SW480 (cell line): ENCODE measurements at places on chromosomes 11 and 22.
A peak's percentile ranks its signal among the peaks of the same experiment; 100 is the strongest.

- no peak for DNase-seq
These were observed 7.3 kb downstream of the RSF1 start for GRCh38 chr11:77813256-77813655.

GRCh38 chr22:45083659-45084305 is 74.0 kb upstream of the PHF21B start:
- no peak for DNase-seq

DNA sequence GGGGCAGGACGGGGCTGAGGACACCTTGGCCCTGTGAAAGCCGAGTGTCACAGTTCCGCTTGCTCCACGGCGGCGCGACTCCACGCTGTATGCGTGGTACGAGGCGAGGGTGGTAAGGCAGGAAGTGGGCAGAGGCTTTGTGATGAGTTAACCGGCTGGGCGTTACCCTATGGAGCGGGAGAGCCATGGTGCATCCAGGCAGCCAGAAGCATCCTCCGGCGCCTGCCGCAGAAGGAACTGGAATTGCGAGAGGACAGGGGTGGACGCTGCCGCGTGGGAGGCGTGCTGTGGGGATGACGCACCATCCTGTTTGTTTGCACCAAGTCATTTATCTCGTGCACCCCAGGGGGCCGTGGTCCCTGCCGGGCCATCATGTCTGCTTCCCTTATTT is 643.9 kb downstream of the BRD1 start:
- DNase-seq = no peak

- DNase-seq = no peak
These were observed 14.9 kb upstream of the SEC14L3 start for GRCh38 chr22:30486661-30487115.

DNA sequence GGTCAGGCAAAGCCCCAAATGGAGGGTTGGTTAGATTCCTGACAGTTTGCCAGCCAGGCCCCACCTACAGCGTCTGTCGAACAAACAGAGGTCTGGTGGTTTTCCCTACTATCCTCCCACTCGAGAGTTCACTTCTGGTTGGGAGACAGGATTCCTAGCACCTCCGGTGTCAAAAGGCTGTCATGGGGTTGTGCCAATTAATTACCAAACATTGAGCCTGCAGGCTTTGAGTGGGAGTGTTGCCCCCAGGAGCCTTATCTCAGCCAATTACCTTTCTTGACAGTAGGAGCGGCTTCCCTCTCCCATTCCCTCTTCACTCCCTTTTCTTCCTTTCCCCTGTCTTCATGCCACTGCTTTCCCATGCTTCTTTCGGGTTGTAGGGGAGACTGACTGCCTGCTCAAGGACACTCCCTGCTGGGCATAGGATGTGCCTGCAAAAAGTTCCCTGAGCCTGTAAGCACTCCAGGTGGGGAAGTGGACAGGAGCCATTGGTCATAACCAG is 4.7 kb upstream of the TTC36 start:
- DNase-seq = peak; percentile 56

- no peak for DNase-seq
These were observed 4.3 kb downstream of the SHANK3 start for GRCh38 chr22:50676661-50677492.

- DNase-seq = no peak
These were observed 74.5 kb downstream of the PDHX start for GRCh38 chr11:34990916-34991315.

DNA sequence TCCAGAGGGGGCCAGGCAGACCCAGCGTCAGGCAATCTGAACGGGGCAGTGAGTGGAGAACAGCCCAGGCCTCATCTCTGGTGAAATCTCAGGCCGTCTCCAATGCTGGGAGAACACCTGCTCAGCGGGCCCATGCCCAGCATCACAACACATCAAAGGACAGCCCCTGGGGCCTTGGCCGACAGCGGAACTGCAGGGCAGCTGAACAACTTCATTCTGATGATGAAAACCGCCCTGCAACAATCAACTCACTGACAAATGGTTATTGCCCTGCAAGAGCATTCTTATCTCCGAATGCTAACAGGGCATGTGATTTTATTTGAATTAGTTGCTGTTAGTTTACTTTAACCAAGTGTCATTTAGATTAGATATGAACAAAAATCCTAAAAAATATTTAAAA is 14.6 kb downstream of the CELSR1 start:
- DNase-seq = peak; percentile 67

GRCh38 chr11:68370211-68371111 is 58.1 kb downstream of the LRP5 start:
- no peak for DNase-seq

GRCh38 chr11:114128399-114128798 is 68.9 kb downstream of the ZBTB16 start:
- DNase-seq = no peak

- no peak for DNase-seq
These were observed 28.6 kb downstream of the FAM76B start for GRCh38 chr11:95760941-95761340.

DNA sequence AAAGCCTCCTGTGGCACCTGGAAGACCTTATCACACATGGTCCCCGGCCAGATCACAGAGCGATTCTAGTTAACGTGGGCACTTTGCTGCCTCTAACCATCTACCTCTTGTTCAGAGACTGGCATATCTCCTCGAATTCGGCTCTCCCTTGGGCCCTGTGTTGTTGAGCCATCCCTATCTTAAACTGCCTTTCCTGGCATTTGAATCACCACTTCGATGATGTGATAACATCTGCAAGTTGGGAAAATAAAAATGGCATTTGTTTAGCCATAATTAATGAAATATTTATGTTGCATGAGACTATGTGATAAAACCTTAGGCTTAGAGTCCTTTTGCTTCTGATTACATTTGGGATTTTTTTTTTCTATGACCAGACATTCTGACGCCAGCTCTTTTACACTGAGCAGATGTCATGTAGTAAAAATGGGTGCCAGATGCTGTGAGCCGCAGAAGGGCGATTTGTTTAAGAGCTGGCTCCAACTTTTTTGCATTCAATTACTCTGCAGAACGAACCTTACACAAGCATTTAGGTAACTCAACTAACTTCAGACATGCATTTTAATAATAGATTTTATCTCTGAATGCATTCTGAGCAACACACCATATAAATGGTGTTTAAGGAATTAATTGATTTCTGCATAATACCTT is 58.5 kb upstream of the PARVA start:
- no peak for DNase-seq

DNA sequence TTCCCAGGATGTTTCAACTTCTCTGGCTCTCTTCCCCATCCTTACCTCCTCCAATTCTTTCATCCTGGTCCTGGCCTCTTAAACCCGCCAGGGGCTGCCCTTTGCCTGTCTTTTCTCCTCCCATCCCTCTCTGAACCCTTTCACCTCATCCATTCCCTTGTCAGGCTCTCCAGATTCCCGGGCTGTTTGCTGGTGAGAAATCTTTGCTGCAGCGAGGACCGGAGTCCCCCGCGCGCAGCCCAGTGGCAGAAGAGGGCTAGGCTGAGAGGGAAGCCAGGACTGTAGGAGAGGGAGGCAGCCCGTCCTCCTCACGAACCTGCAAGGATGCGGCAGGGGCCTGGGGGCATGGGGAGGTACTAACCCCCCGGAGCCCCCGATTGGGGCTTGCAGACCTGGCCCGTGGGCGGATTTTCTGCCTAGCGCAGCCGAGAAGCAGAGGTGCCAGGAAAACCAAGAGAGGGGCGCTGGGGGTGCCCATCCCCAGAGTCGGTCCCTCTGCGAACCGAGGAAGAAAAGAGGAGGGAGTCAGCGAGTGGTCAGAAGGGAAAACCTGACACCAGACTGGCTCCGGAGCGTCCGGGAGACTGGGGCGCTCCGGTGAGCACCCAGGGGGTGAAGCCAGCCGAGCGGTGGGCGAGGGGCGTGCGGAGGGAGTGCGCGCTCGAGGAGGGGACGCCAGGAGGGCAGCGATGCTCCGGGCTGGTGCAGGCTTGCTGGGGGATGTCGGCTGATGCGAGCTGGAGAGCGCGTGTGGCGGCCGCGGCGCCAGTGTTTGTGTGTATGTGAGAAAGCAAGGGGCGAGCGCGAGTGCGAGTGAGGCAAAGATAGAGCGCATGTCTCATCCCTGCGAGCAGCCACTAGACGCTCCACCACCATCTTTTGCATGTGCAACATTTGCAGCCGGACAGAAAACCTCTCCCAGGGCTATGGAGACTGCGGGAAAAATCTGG is at the start of gene GRIA4:
TSS of gene GRIA4 (plus strand) at position 242 of the 950 bp plus-strand sequence. CDS start 925 bp downstream, outside the sequence.
- DNase-seq = no peak

DNA sequence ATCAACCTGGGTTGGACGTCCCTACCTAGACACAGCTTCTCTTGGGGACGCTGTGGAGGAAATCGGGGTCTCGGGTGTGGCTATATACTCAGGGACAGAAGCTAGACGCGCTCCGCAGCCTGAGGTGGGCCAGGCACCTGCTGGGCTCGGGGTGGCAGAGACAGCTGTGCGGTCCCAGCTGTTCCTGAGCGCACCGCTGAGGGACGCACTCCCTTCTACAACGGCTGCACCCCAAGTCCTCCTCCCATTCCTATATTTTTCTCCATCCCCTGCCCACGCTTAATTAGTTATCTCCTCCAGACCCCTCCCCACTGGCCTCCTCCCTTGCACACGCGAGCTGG is 188 bp upstream of the MTNR1B start:
- no peak for DNase-seq

DNA sequence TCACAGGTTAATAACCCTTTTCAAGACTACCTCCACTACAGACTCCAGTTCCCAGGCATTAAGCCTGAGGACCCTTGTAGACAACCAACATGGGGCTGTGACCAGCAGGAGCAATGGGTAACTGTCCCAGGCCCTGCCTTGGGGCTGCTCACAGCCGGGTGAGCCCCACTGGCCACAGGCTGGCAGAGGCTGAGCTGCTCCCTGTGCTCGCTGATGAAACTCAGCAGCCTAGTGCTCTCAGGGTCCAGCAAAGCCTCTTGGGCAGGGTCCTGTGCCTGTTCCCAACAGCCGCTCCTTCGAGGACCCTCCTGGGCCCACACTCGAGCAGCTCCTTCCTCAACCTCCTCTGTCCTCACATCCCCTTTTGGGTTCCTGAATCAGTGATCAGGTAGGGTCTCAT is 99.8 kb downstream of the VPREB1 start:
- DNase-seq = no peak

- DNase-seq = peak; percentile 10
These were observed 25.4 kb upstream of the SORL1 start for GRCh38 chr11:121426476-121427399.

GRCh38 chr11:119573858-119574257 is 150.9 kb upstream of the THY1 start:
- DNase-seq = no peak

GRCh38 chr11:71930556-71931244 is 1.9 kb downstream of the RNF121 start:
- no peak for DNase-seq

- DNase-seq = peak; percentile 73
These were observed 24.8 kb upstream of the ADORA2A start for GRCh38 chr22:24402460-24403192.

GRCh38 chr11:92633820-92634219 is 335.6 kb upstream of the MTNR1B start:
- DNase-seq = no peak

- DNase-seq = no peak
These were observed 155.4 kb upstream of the PDGFD start for GRCh38 chr11:104319396-104319795.

GRCh38 chr22:44333847-44334635 is 21.3 kb upstream of the SHISAL1 start:
- no peak for DNase-seq

DNA sequence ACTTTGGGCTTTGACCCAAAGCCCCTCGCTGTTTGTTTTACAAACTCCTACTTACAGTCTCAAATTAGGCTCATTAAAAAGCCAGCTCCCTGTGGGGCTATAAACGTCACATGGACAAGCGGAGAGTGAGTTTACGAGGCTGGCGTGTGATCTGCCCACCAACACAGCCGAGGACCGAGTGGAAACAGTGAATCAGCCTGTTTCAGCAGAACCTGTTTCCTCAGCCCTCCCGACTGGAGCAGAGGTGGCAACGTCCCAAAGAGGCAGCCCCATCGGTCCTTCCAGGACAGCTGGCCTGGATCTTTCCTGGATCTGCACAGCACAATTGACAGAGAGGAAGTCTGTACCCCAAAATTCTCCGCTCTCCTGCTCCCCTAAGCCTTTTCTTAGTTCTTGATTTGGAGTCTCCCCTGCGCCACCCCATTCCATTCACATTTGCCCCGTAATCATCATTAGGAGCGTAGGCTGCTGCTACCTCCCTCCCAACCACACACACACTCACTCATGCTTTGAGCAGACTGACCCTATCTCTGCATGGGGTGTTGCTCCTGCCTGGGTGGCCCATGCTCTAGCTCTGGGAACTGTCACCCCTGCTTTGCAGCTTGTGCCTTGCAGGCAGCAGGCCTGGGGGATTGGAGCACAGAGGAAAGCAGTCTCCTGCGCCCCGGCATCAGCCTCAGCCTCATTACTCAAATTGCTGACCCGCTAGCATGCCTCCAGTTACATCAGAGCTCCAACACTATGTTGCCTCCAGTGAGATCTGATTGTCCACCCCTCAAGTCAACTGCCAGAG is 117.8 kb downstream of the NAT10 start:
- DNase-seq = no peak

DNA sequence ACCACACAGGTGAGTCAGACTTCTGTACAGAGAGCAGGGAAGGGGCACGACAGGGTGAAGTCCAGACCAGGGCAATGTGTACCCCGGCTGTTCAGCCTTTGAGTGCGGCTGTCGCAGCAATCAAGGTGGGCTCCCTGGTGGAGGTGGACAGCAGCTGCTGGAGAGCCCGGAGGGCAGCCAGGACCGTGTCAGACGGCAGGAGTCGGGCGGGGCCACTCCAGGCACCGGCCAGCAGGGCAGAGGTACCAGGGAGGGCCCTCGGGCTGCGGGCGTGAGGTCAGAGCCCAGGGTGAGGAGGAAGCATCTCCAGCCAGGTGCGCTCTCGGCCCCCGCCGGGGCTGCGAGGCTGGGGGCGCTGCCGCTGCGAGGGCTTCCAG is 802 bp upstream of the PIM3 start:
- DNase-seq = peak; percentile 93

GRCh38 chr11:73156114-73156513 is 14.0 kb upstream of the FCHSD2 start:
- DNase-seq = no peak

DNA sequence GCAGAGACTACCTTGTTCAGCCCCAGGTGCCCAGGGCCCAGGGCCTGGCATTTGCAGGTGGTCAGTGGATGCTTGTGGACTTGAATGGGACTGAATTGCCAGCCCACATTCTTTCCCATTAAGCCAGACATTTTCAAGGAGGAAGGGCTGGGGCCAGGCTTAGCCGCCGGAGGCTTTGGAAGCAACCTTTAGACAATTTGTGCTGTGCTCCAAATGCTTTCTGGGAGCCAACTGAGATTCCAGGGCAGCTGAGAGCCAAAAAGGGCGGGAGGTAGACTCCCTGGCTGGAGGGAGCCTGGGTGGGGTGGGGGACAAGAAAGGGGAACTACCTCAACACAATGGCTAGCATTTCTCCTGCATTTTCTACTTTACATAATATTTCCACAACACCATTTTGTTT is 54.8 kb upstream of the TIMP3 start:
- DNase-seq = no peak

- no peak for DNase-seq
These were observed at the start of gene MRGPRX3 for GRCh38 chr11:18132341-18132740. Gene MRGPRX3, plus strand, starts transcription at chr11:18132571. Its CDS starts 4,632 bp downstream, at chr11:18137203.

GRCh38 chr22:35582861-35583670 is 34.1 kb downstream of the MB start:
- peak; percentile 72 for DNase-seq

- DNase-seq = no peak
These were observed 44.5 kb downstream of the TRIOBP start for GRCh38 chr22:37741312-37741795.

- DNase-seq = no peak
These were observed 155.5 kb downstream of the SHANK2 start for GRCh38 chr11:71096751-71097388.
